ENCODE measurements at places on chromosomes 2 and 18.

- DNase-seq: no peak
Observed at GRCh38 chr2:143954186-143954585, 565.7 kb downstream of the ZEB2 start.

DNA sequence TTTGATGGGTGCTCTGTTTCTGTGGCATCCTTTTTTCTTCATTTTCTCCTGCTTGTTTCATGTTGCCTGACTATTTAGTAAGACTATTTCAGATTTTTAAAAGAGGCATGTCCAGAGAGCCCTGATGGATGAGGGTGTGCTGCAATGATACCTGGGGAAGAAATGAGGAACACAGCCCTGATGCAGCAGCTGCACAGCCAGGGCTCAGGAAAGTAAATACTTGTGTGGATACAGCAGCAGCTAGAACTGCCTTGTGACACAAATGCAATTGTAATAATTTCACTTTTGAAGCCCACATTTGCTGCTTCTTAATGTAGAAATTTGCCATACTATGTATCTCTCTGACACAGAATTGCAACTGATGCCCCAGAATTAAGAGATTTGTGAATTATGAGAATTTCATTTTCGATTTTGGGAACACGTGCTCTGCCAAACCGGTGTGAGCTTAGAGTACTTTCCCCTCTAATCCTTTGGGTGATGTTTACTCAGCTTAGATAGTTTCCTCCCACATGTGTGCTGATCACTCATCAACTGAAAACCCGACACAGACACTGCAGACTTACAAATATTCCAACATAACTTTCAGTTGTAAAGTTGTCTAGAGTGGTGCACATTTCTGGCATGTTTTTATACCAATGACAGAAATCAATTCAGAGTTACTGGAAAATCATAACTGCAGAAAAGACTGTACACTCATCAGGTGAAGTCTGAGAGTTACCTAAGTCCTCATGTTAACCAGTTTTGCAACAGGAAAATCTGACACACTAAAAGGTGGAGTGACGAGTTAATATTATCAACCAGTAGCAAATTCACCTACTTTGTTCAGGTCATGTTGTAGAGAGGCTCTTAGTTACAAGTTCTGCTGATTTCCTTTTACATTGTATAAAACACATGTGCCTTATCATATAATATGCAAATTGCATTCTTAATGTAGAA lies 383.4 kb downstream of the CBLN2 start:
- DNase-seq: no peak

DNA sequence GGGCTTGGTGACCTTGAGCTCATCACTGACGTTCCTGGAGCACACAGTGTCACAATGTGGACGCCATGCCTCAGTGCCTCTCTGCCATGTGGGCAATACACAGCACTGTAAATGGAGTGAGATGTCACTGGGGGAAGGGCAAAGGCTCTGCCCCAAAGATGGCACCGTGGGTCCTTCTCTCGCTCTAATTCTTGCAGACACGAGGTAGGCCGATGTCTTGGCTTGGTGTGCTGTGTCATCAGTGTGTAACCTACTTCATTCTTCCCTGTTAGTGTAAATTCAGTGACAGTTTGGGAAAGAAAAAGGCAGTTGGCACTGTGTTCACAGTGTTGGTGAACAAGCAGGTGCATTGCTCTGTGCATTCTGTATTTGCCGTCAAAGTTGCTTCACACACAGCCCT lies 309.3 kb upstream of the MYT1L start:
- DNase-seq: no peak

GRCh38 chr2:54644236-54644635 lies 79.2 kb upstream of the EML6 start:
- no peak for DNase-seq

Data from AML-193 (cell line).